ENCODE measurements at places on chromosomes 11 and 22.

DNA sequence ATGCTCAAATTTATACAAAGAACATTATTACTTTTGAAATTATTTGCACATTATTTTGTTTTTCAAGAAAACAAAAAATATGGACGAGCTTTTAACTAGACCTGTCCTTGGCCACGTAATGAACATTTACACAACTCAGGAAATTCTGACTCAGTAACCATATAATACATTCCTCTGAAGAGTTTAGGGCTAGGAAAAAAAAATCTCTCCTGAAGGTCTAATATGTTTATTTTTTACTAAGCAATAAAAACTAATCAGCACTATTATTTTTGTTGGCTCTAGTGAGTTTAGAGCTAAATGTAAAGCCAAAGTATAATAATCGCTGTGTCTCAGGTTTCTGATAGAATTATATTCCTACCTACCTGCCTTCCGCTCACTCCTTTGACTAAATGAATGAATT is 187.5 kb downstream of the SWAP70 start:
- H3K27me3 ChIP-seq, result no peaks in the 10 kb centered on the region
- no peaks in the 10 kb centered on the region for H3K4me1 ChIP-seq
- H3K36me3 ChIP-seq, result peaks cover 6% of the 10 kb centered on the region
- DNase-seq, result no peak

GRCh38 chr11:69048031-69048693 is 570 bp upstream of the TPCN2 start:
- H3K36me3 ChIP-seq, result peaks cover 29% of the 10 kb centered on the region
- no peaks in the 10 kb centered on the region for H3K27me3 ChIP-seq
- H3K4me3 ChIP-seq, result no peak overlapping the region

DNA sequence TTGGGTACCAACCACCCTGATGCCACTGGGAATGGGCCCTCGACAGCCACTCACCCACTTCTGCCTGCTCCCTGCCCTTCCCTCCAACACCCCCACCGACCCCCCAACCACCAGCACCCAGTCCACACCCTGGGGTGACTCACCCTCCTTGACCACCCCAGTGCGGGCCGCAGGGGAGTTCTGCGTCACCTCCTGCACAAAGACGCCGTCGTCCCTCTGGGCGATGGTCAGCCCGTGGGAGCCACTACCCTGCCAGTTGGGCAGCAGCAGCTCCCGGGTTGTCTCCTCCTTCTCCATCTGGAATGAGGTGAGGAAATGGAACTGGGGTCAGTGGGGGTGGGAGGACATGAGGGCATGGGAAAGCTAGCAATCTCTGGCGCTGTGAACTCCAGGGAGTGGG is 10.8 kb downstream of the AHNAK start:
- no peak overlapping the region for H3K27ac ChIP-seq
- H3K27me3 ChIP-seq, result no peaks in the 10 kb centered on the region
- H3K36me3 ChIP-seq, result peaks cover 33% of the 10 kb centered on the region
- no peak for DNase-seq
- peaks cover 22% of the 10 kb centered on the region for H3K4me1 ChIP-seq

DNA sequence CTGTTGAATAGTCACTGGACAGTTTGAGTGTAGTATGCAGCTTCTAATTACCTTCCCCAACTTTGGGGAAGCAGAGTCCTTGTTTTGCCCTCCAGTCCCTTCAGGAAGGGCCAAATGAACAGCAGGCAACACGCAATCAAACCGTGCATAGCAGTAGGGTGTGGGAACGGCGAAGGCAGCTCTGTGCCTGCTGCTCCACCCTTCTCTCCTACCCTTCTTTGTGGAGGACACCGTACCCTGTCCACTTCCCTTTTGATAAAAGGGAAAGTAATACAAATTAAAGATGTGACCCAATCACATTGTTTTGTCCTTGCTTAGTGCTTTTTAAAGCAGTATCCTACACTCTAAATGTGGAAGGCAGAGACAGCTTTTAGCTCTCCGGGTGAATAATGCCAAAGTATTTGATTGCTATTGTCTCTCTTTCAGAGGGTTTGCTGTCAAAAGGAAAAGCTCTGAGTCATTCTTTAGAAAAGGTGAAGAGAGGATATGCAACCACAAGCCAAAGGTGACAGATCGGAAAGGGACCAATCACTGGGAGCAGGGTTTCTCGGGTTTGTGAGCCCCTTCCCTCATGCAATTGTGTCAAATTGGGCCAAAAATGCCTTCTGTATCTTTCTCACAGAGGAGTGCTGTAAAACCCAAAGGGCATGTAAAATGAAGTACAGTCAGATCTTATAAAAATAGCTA is 407.3 kb upstream of the CCDC90B start:
- no peaks in the 10 kb centered on the region for H3K36me3 ChIP-seq
- no peak overlapping the region for H3K27ac ChIP-seq
- no peaks in the 10 kb centered on the region for H3K27me3 ChIP-seq
- H3K4me1 ChIP-seq, result no peaks in the 10 kb centered on the region

- H3K4me1 ChIP-seq, result peaks cover 19% of the 10 kb centered on the region
- DNase-seq, result peak; percentile 91
- H3K27me3 ChIP-seq, result peaks cover 3% of the 10 kb centered on the region
Observed at GRCh38 chr22:24951942-24952836, at the start of gene KIAA1671. TSS of gene KIAA1671 (plus strand) at chr22:24952716. CDS start at chr22:25028000, 75,284 bp downstream.

DNA sequence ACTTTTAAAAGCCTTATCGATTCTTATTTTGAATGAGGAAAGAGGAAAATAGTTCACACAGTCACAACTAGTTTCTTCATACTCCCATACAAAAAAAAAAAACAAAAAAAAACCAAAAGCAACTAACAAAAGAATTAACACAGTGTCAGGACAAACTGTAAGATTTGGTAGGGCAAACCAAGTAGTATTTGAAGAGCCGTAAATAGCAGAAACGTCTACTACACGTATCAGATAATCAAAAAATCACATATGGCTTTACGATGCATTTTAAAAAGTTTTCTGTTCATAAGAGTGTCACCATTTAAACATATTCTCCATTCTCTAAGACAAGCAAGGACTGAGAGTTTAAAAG is 2.3 kb downstream of the PICALM start:
- peak overlapping the region; percentile 99 for H3K27ac ChIP-seq
- no peak for DNase-seq
- peaks cover 20% of the 10 kb centered on the region for H3K4me1 ChIP-seq
- H3K27me3 ChIP-seq, result no peaks in the 10 kb centered on the region

- H3K27ac ChIP-seq, result no peak overlapping the region
- no peak for DNase-seq
- no peaks in the 10 kb centered on the region for H3K4me1 ChIP-seq
- H3K27me3 ChIP-seq, result no peaks in the 10 kb centered on the region
- no peaks in the 10 kb centered on the region for H3K36me3 ChIP-seq
- no peak overlapping the region for H3K4me3 ChIP-seq
Observed at GRCh38 chr11:68976563-68976962, 4.2 kb downstream of the MRGPRD start.

GRCh38 chr11:125111001-125111342 is 454 bp downstream of the TMEM218 start:
- H3K36me3 ChIP-seq, result no peaks in the 10 kb centered on the region
- H3K27me3 ChIP-seq, result no peaks in the 10 kb centered on the region
- no peak for DNase-seq
- H3K4me3 ChIP-seq, result peak overlapping the region; percentile 86
- H3K4me1 ChIP-seq, result no peaks in the 10 kb centered on the region
- H3K27ac ChIP-seq, result peak overlapping the region; percentile 88

DNA sequence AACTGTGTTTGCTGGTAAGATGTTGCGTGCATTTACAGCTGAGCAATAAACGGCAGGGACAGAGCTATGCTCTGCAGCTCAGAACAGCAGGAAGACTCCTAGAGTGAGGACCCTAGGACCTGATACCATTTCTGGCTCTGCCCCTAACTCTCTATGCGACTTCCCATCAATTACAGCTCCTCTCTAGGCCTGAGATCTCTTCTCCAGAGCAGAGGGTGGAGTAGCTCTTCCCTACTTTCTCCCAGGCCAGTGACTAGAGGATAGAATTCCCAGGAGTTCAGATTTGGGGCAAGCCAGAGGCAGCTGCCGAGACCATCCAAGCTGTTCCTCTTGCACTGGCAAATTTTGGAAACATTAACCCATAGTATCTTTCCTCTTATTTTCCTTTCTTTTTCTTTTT is 12.8 kb upstream of the SCGB1A1 start:
- peaks cover 15% of the 10 kb centered on the region for H3K4me1 ChIP-seq
- no peak for DNase-seq
- H3K36me3 ChIP-seq, result no peaks in the 10 kb centered on the region
- no peaks in the 10 kb centered on the region for H3K27me3 ChIP-seq

GRCh38 chr11:133834682-133835592 is 10.4 kb downstream of the SPATA19 start:
- H3K36me3 ChIP-seq, result no peaks in the 10 kb centered on the region
- no peak overlapping the region for H3K27ac ChIP-seq

DNA sequence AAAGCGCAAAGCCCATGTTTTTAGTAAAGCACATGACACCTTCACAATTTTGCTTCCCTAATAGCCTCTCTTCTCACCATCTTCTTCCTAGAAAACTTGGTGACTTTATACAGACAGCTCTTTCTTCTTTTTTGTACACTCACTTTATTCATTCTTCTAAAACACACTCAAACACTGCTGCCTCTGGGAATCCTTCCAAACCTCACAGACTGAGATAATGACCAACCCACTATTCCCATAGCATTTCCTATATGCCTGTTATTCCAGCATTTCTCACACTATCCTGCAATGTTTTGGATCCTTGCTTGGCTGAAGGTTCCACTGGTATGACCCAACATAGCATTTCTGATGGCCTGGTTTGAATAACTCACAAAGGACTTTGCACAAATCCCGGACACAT is 442.1 kb upstream of the CCDC90B start:
- no peak for DNase-seq
- peaks cover 12% of the 10 kb centered on the region for H3K4me1 ChIP-seq
- H3K27ac ChIP-seq, result no peak overlapping the region
- H3K4me3 ChIP-seq, result no peak overlapping the region
- no peaks in the 10 kb centered on the region for H3K27me3 ChIP-seq
- H3K36me3 ChIP-seq, result no peaks in the 10 kb centered on the region

DNA sequence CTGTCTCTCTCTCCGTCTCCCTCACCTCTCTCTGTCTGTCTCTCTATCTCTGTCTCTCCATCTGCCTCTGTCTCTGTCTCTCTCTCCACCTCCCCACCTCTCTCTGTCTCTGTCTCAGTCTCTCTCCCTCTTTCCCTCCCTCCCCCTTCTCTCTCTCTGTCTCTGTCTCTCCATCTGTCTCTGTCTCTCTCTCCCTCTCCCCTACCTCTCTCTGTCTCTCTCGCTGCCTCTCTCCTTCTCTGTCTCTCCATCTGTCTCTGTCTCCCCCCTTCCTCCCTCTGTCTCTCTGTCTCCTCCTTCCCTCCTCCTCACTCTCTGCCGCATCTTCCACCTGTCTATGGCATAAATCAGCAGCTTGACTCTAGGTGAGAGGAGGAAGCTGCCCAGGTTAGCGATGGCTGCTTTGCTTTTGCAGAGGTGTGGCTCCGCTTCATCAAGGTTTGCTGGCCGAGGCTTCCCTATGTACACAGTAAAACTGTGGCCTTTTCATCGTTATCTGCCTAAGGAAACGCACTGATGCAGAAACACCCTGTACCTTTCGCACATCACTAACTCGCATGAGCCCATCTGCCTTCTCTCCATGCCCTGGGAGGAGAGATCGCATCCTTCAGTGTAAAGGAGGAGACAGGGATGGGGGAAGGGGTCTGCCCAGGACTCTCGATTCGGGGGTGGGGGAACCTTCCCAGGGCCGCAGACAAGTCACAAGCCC is 44.5 kb downstream of the ANO1 start:
- no peak for DNase-seq
- no peaks in the 10 kb centered on the region for H3K36me3 ChIP-seq
- H3K4me3 ChIP-seq, result no peak overlapping the region

DNA sequence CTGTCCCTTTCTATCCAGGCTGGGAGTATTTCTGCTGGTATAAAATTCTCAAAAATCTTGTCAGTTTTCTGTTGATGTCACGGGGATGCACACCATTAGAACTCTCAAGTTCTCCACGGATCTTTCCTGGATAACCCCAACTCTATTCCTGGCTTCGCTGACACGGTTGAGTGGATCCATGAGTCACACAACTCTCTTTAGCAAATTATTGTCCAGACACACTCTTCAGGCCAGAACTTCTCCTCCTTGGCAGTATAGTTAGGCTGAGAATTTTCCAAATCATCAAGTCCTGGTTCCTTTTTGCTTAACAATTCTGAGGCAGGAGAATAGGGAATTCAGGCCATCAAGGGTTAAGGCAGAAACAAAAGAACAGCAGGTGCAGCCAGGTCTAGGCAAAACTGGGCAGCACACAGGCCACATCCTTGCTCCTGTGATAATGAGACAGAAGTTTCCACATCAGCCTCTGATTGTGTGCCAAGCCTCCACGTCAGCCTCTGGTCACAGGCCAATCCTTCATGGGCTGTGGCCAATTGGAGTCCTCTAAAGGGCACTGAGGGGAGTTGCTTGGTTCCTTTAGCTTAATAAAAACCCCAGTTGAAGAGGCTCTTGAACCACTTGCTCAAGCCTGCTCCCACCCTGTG is 5.7 kb upstream of the ACAT1 start:
- H3K4me3 ChIP-seq, result no peak overlapping the region
- no peaks in the 10 kb centered on the region for H3K27me3 ChIP-seq
- H3K36me3 ChIP-seq, result no peaks in the 10 kb centered on the region
- peaks cover 3% of the 10 kb centered on the region for H3K4me1 ChIP-seq
- DNase-seq, result peak; percentile 83

DNA sequence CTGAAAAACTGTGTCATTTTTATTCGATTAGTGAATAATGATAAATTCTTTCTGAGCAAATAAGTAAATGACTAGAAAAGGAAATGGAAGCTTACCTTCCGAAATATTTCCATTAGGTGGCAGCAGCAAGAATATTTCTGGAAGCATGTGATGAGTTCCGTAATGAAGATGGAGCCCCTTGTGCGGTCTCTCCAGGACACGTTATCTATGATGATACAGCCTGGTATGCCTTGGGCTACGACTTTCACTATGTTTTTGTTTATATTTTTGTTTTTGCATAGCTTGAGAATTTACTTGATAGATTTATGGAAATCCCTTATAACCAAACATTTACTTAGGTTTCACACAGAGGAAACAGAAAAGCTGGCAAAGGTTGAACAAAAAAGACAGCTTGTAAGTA is 25.7 kb downstream of the CASP5 start:
- H3K27ac ChIP-seq, result no peak overlapping the region
- no peak overlapping the region for H3K4me3 ChIP-seq
- H3K36me3 ChIP-seq, result peaks cover 7% of the 10 kb centered on the region
- no peak for DNase-seq

- no peak overlapping the region for H3K27ac ChIP-seq
- H3K36me3 ChIP-seq, result peaks cover 3% of the 10 kb centered on the region
- DNase-seq, result no peak
- H3K27me3 ChIP-seq, result no peaks in the 10 kb centered on the region
- peaks cover 19% of the 10 kb centered on the region for H3K4me1 ChIP-seq
Observed at GRCh38 chr11:114088216-114088615, 28.7 kb downstream of the ZBTB16 start.

GRCh38 chr11:201966-202365 is 5.2 kb downstream of the BET1L start:
- no peaks in the 10 kb centered on the region for H3K36me3 ChIP-seq
- peaks cover 5% of the 10 kb centered on the region for H3K4me1 ChIP-seq
- no peak overlapping the region for H3K4me3 ChIP-seq
- H3K27me3 ChIP-seq, result no peaks in the 10 kb centered on the region

- H3K4me3 ChIP-seq, result no peak overlapping the region
- no peaks in the 10 kb centered on the region for H3K36me3 ChIP-seq
- no peaks in the 10 kb centered on the region for H3K27me3 ChIP-seq
Observed at GRCh38 chr22:46829941-46830715, 67.7 kb downstream of the TBC1D22A start.

All from small intestine (tissue), 16 donors.